ENCODE measurements at places on chromosomes 16 and 17. TPM values are rescaled to one million over a fixed set of nuclear protein-coding genes. Genes with fewer than 3 reads are reported as not detected.

The DPEP2 gene
- 15.0 TPM for total RNA-seq

The HOXB1 gene
- not detected for total RNA-seq

The KRTAP2-2 gene
- total RNA-seq, result not detected

The NPIPA5 gene
- total RNA-seq, result 0.52 TPM

The GNG13 gene
- total RNA-seq, result not detected

The CFAP97D1 gene
- not detected for total RNA-seq

The ZMYND15 gene
- total RNA-seq, result under 0.01 TPM

The RAMP2 gene
- 15.6 TPM for total RNA-seq

The SMPD3 gene
- under 0.01 TPM for total RNA-seq

Measured in dermis lymphatic vessel endothelial cell (primary cell).